ENCODE measurements at places on chromosomes 12 and 14.

DNA sequence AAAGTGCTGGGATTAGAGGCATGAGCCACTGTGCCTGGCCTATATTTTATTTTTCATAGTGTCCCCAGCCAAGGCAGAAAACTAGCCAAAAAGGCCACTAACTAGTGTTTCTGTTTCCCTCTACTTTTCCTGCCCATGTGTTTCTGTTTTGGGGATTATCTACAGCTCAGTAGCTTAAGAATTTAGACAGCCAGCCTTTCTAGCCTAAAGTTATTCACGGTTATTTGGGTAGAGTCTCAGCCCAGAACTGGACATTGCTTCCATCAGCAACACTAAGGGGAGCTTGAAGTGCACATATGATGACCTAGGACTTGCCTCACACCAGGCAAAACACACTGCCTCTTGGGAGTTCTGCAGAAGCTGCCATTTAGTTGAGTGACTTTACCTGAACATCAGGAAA lies 17.9 kb downstream of the PROX2 start:
- DNase-seq, result no peak

DNA sequence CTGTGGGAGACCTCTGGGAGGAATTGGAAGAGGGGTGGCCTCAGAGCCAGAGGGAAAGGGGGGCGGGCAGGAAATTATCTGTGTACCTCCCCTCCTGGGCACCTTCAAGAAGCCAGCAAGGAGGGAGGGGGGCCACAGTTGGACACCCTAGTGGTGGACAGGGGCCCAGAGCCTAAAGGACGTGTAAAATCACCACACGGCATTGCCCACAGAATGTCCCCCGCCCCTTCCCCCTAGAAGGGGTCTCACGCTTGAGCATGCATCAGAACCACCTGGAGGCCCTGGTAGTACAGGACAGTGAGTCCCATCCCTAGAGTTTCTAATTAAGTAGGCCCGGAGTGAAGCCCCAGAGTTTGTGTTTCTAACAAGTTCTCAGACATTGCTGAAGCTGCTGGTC lies 8.2 kb downstream of the ENDOU start:
- DNase-seq, result no peak

DNA sequence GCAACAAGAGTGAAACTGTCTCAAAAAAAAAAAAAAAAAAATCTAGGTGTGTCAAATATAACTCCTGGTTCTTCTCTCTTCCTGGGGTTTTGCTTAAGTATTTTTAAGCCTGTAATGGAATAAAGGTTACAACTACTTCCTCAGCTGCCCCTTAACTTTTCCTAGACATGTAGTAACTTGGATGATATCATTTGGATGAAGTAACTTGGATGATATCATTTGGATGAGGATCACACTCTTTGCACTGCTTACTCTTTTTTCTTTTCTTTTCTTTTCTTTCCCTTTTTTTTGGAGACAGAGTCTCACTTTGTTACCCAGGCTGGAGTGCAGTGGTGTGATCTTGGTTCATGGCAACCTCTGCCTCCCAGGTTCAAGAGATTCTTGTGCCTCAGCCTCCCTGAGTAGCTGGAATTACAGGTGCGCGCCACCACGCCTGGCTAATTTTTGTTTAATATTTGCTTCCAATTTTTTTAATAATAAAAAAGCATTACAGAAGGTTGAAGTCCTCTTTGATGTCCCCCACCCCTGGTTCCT lies 775 bp upstream of the FAM186A start:
- DNase-seq, result no peak

DNA sequence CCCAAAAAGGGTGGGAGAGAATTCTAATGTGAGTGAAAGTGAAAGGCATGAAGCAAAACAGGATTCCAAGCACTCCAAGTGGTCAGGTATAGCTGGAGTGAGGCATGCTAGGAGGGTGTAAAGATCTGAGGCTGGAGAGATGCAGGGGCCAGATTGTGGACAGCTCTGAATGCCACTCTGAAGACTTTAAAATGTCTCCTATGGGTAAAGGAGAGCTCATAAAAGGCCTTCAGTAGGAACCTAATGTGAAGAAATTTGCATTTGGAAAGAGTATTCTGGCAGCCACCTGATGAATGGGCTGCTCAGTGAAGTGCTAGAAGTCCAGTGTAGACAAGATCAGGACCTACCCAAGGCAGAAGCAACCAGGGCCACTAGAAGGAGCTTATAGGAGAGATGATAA lies 68.9 kb downstream of the DNAI7 start:
- no peak for DNase-seq

DNA sequence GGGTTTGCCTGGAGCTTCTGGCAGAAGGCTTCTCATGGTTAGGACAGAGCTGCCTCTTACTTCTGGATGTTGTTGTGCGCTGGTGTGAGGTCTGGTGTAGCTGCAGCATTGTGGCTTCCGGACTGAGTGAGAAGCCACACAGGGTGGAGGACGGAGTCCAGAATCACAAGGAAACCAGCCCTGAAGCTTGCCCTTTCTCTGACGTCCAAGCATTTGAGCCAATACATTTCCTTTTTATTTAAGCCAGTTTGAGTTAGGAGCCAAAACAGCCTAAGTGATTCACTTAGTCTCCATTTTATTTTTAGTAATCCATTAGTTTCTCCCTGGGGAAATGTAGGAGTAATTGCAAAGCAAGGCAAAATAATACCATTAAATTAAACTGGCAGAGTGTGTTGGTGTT lies 402.4 kb upstream of the RGS6 start:
- no peak for DNase-seq

DNA sequence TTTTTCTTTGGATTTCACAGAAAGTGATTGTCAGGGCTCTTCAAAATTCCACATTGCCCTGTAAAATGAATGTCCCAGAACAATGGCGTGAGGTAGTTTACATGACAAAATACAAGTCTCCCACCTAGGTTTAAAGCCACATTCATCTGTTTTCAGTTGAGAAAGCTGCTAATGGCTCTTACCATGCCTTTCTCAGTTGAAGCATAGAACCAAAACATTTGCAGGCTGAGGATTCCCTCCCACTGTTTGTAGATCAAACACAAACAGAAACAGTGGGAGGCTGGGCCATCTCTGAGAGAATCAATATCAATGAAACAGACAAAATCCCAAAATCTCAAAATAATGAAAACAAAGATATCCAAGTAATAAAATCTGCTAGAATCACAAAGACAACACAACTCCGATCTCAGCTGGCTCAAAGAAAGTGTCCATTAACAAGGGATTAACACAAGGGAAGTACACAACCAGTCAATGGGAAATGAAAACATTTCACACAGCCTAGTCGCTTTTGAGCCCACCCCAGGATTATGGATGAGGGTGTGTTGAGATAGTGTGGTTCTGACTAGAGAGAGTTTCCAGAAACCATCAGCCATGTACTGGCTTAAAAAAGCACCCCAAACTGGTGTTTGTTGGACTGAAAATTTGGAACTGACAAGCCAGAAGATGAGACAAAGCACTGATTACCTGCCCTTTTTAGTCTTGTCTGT lies 54.5 kb upstream of the TMEM260 start:
- no peak for DNase-seq

- DNase-seq, result no peak
Measured at GRCh38 chr12:67658486-67658885, 9.9 kb downstream of the DYRK2 start.

- DNase-seq, result peak; percentile 17
Measured at GRCh38 chr12:40105265-40105514, 691 bp downstream of the SLC2A13 start.

GRCh38 chr14:43647302-43647701 lies 859.8 kb downstream of the FSCB start:
- DNase-seq, result no peak

DNA sequence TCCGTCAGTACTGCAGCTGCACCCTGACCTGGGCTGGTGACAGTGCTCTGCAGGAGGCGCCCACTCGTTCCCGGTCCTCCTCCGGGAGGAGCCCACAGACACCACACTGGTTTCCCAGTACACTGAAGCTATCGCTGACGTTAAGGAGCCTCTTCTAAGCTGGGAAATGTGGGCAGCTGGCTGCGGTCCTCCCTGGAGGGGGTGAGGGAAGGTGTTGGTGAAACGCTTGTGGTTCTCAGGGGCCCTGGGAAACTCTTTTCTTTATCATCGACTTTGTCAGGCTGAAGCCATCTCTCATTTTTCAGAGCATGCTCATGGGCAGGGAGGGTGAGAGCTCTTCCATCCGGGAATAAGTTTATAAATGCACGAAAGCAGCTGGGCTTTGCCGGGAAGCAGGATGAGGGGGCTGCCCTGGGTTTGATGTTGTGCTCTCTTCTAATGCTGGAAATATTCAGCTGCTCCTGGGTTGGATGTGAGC lies 176.0 kb downstream of the CHST11 start:
- no peak for DNase-seq

DNA sequence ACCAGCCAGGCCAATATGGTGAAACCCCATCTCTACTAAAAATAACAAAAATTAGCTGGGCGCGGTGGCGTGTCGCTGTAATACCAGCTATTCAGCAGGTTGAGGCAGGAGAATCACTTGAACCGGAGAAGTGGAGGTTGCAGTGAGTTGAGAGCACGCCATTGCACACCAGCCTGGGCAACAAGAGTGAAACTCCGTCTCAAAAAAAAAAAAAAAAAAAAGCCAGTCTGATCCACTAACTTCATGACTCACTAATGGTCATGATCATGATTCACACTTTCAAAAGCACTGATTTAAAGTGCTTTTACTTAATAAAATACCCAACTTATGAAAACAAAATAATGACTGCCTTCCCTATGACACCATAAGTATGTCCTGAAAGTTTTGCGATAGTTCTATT lies 38.4 kb upstream of the CPM start:
- DNase-seq, result peak; percentile 24

DNA sequence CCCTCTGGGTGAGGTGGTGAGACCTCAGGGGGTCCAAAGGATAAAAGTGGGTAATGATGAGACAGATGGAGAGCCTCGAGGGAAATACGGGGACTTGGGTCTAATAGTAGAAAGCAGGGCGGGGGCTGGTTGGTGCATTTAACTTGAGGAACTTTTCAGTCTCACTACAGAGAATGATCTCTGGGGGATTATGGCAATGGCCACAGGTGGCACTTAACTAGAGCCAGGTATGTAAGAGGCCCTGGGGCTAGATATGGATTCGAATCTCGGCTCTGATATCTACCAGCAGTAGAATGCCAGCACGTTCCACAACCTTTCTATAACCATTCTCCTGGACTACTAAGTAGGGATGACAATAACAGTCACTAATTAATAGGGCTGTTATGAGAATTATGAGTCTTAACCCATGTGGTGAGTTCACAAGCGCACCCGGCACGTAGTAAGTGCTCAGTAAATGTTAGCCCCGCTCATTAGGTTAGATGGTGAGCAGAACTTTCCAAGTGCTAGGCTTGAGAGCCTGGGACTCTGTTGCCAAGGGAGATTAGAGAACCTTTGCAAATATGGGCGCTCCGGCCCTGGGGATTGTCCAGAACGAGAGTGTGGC lies 888 bp upstream of the PLXNC1 start:
- no peak for DNase-seq

GRCh38 chr12:30278401-30278800 lies 417.3 kb downstream of the IPO8 start:
- no peak for DNase-seq

DNA sequence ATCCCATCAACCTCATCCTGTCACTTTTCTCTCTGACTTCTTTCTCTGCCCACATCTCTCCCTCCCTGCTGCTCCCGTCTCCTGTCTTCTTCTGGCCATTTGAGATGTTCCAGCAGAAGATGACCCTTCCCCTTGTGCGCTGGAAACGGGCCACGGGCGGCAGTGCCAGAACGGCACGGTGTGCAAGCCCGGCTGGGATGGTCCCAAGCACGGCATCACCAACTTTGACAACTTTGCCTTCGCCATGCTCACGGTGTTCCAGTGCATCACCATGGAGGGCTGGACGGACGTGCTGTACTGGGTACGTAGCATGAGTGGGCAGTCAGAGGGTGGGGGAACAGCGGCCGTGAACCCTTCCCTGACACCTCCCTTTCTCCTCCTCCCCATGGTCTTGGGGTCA lies 301.7 kb upstream of the FKBP4 start:
- DNase-seq, result no peak

DNA sequence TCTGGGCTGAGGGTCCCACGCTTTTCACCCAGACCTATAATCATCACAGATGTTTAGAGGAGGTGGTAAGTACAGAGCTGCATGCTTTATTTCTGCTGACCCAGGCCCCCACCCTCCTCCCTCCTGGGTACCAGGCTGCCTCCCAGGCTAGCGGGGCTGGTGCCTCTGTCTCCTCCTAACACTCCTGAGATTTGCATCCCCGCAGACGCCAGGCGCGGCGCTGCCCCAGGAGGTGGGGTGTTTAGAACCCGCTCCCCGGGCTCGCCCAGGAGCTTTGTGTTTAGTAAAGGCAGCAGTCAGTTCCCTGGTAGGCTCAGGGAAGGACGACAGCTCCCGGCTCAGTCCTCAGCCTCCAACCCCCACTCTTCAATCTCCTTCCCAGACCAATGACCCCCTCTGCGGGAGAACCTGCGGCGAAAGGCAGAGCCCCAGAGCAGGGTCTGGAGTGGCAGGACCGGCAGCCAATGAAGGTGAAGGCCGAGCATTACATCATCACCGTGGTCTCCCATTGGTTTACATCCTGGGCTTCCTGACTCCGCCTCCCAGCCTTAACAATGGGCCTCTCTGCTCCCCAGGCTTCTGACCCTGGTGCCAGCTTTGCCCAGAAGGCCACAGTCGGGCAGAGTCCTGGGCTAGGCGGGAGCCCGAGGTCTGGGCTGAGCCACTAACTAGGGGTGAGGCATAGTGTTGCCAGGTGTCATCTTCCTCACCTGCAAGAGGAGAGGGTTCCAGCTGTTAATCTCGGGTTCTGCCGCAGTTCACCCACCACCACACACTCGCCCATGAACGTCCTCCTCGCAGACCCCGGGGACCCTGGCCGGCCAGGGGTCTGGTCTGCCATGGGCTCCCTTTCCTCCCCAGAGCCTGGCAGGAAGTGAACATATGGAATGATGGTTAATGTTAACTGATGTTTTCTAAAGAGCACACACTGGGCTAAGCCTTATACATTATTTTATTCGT lies 57.5 kb downstream of the CALM1 start:
- no peak for DNase-seq
